ENCODE measurements at places on chromosomes 4 and X.
A peak's percentile ranks its signal among the peaks of the same experiment; 100 is the strongest.

DNA sequence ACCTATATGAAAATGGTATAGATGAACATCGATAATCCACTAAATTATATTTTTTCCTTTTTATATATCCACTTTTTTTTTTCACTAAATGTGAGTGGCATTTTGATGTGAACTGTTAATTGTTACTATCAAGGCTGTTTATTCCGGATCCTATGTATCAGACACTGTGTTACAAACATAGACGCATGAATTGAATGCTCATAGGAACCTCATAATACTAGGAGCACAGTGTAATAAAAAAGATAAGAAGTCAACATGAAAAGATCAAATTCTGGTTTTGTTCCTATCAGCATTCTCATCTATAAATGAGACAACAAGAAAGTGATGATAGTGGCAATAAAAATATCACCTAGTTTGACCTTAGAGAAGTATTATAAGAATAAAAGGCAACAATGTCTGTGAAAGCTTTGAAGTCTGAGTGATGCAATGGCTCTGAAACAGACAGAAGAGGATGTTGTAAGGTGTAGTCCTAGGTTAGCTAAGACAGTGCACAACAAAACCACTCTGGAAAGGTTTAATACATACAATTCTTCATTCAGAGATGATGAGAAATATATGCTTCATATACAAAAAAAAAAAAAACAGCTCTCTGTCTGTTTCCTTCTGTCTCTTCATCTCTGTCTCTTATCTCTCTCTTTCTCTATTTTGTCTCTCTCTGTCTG, 148.6 kb upstream of the NLGN4X start:
- DNase-seq: no peak

DNA sequence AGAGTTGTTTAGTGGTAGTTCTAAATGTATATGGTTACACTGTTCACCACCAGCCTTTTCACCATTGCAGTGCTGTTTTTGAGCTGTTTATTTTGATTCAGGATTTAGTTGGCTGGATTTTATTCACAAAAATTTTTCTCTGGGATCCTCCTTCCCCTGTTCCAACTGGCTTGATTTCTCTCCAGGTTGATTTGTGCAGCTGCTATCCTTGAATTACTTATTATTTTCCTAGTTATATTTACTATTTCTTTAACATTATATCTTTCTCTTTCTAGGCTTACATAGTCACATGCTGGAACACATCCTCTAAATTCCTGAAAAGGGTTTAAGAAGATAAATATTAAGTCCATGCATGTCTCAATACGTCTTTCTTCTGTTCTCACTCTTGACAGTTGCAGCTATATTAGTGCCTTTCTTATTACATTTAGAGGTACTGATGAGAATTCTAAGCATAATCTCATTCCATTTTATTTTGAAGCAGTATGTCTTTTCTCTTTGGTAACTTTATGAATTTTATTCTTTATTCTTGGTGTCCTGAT, 82.2 kb downstream of the SUPT20HL2 start:
- no peak for DNase-seq

DNA sequence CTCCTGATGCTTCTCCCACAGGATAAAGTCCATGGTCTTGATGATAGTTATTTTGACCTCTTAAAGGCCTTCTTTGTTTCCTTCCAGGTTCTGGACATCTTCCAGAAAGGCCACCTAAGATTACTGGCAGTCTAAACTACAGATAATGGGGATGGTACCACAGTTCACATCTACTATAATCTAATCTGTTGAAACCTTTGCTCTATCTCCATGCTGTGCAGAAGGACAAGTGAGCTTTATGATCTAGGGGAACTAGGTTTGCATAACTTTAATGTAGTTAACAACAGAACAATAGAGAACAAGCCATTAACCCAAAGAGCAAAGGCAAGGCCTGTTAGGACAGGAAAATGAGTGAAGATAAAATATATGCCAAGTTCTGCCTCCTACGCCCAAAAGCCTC, 103.9 kb upstream of the KLHL13 start:
- no peak for DNase-seq

GRCh38 chrX:633043-633984, 2.7 kb downstream of the SHOX start:
- DNase-seq: no peak

DNA sequence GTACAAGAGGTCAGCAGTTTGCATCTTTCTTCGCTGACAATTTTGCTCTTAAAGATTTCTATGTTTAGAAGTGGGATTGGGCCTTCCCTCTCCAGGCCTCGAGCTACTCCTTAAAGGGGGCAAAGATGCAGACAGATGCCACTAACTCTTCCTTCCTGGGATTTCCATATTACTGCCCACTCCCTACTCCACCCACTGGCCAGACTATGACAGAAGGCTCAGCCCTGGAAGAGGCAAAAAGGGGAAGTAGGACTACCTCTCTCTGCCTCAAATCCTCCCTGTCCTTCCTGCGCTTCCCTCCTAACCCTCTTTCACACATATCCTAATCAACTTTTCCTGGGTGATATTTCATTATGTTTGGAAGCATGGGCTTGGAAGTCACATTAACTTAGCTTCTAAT, 58.3 kb downstream of the EVC2 start:
- no peak for DNase-seq

DNA sequence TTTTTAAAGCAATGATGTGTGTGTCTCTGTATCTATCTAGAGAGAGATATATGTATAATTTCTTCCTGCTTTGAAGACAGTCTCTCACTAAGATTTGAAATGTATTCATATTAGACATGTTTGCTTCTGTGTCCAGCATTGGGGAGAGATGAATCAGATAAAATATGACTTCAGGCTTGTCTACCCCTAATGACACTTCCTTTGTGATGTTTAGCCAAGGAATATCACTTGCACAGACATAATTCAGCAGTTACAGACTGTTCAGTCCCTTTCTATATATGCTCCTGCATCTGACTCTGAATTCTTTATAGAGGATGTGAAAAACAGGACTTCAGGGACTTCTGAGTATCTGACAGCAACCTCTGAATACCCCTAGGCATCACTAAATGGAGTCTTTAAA, 158.4 kb downstream of the DCLK2 start:
- no peak for DNase-seq

- DNase-seq: no peak
These were observed 15.3 kb downstream of the PPARGC1A start for GRCh38 chr4:23874536-23874901.

GRCh38 chr4:120080533-120080932, 13.9 kb upstream of the MAD2L1 start:
- DNase-seq: no peak

DNA sequence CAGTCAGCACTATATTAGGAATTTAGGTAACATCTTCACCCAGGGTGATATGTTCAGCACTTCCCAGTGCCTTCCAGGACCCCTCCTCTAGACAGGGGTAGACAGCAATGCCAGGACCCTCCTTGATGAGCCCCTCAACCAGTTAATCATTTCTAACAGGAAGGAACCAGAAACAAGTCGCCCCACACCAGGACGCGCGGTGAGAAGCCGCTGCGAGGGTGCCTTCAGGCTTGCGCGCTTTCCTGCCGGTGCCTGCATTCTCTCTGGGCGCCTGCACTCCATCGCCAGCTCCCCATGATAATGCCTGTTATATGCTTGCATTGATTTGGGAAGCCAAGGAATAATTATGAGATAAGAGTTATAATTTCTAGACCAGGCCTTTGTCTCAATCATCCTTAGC, 116.0 kb downstream of the ENPP6 start:
- DNase-seq: no peak

DNA sequence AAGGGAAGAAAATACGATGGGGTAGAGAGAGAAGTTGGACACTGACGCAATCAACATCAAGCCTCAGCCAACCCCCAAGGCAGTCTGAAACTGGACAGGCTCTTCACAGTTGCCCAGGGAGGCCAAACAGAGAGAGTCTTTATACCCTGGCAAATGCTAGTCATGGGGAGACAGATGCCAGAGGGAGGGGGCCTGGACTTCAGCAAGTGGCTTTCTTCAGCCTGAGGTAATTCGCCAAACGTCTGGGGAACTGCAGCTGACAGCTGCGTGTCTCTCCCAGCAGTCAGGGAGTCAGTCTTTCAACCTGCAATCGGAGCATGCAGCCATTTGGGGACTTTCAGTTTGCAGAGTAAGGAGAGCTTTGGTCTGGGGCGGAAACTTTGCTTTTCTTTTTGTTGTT, 521.6 kb downstream of the TRIML1 start:
- peak; percentile 53 for DNase-seq

- DNase-seq: no peak
These were observed 26.6 kb upstream of the HTRA3 start for GRCh38 chr4:8242782-8243560.

DNA sequence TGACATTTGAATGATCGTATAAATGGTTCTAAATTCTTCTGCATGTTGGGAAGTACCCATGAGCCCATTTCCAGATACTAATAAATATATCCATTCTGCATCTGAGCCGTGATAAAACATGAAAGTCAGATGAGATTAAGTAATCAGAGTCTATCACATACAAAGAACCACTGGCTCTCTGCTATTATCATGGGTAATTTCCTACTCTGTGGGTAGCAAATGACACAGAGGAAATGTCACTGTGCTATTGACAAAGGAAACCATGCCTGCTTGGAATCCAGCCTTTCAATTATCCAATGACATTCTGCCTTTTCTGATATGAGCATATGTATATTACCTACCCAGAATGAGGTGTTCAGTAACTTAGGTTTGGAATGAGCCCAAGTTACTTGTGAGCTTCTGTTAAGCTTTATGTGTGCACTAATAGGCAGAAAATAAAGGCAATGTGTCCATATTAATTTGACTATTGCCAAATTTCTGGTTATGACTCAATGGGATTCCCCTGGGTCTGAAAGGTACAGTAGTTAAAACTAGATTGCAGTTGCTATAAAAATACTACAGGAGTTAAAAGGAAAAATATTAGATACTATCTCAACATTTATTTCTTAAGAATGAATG, 238.7 kb upstream of the KCNIP4 start:
- no peak for DNase-seq

GRCh38 chr4:147340591-147341120, 140.2 kb upstream of the EDNRA start:
- no peak for DNase-seq

DNA sequence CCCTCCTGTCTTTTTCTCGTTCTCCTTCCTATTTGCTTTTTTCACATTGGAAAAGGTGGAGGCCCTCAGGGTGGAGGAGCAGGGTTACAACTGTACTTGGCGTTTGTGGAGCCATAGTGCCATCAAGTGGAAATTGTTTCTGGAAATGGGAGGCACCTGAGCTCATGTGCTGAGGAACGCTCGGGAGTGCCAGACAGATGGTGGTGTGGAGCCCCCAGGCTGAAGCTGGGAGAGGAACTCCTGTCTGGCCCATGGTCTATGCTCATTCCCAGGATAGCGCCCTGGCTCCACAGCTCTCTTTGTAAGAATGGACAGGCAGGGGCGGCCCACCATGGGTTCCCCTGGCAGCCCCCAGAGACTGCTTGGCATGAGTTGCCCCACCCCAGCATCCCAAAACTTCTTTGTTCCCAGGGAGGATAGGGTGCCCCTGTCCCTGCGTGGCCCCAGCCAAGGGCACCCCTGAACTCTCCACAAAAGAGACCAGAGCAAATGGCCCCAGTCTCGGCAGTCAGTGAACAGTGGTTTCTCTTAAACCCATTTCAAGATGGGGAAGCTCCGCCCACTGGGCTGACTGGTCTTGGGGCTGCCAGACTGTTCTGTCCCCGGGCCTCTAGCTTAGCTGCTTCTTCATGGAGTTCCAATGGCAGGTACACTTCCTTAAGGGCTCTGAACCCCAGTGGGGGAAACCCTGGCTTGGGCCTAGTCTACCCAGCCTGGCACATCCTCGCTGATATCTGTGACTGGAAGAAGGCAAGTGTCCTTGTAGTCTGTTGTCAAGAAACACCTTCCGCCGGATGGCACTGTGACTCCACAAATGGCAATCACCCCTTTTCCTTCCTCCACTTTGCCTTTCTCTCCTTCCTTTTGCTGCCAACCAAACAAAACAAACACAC, 70.1 kb downstream of the NBDY start:
- no peak for DNase-seq

GRCh38 chrX:122203399-122203798, 980.7 kb upstream of the GRIA3 start:
- DNase-seq: no peak

- no peak for DNase-seq
These were observed 99.6 kb upstream of the INTU start for GRCh38 chr4:127533028-127533700.

GRCh38 chr4:153791746-153792617, 3.1 kb upstream of the SFRP2 start:
- no peak for DNase-seq

DNA sequence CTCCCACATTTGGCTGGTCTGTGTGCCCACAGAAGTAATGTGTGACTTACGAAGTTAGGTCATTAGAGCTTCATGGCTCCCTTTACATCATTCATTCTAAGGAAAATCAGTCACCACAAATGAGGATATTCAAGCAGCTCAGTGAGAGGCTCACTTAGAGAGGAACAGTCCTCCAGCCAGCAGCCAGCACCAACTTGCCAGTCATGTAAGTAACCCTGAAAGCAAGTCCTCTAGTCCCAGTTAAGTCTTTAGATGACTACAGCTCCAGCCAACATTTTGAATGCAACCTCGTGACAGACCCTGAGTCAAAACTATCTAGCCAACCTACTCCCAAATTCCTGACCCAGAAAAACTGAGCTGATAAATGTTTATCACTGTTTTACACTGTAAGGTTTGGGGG, 71.3 kb downstream of the LRBA start:
- DNase-seq: no peak

- DNase-seq: no peak
These were observed 69.2 kb downstream of the PTCHD1 start for GRCh38 chrX:23403849-23404248.

DNA sequence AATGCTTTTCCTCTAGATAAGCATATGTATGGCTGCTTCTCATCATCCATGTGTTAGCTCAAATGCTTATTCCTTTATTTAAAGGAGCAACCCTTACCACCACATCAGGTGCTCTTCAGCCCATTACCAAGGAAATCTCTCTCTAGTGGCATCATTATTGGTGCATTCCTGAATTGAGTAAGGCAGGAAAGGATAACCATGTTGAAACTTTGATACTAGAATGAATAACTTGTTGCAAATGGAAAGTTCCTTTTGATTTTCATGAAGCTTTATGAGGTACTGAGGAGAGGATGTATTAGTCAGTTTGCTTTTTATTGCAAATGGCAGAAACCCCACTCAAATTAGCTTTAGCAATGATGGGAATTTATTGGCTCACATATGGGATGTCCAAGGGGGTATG, 212.3 kb upstream of the FGF13 start:
- no peak for DNase-seq

DNA sequence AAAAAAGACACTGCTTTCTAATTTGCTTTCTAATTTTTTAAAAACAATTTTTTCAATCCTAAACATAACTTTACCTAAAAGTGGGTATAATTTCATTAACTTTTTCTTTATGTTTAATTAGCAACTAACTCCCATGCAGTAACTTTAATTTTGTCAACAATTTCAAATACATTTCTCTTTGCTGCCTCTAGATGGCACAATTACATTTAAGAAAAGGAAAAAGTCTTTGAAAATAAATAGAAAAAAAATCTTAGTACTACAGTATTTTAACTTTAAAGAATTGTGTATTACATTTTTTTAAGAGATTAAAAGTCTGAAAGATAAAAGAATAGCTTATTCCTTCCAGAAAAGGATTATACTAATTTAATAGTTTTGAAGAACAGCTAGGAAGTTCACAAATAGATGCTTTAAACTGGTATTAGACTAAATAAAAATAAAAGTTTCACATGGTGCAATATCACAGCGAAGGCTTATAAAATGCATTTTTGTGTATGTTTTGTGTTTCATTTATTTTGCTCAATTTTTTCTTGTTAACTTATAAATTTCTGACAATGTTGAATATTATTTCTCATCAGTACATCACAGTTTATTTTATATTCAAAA, 105.1 kb downstream of the ADGRA3 start:
- no peak for DNase-seq

All from hypothalamus (tissue), 51 donors.